ENCODE measurements at places on chromosomes 16 and 17.

DNA sequence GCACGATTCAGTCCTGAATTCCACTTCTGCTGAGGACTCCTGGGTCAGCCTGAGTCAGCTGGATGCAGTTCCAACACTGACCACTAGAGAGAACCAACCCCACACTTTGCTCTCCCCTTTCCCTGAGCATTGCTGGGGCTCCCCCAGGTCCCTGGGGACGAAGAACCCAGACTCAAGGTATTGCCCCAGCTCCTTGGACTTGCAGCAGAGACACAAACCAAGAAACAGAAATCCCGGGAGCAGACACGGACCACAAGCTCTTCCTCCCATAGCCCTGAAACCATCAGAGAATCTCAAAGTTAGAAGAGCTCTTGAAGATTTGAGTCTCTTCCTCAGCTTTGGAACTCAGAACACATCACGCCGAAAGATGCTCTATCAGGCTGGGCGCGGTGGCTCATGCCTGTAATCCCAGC lies 678 bp upstream of the GH1 start:
- peak; percentile 65 for DNase-seq

DNA sequence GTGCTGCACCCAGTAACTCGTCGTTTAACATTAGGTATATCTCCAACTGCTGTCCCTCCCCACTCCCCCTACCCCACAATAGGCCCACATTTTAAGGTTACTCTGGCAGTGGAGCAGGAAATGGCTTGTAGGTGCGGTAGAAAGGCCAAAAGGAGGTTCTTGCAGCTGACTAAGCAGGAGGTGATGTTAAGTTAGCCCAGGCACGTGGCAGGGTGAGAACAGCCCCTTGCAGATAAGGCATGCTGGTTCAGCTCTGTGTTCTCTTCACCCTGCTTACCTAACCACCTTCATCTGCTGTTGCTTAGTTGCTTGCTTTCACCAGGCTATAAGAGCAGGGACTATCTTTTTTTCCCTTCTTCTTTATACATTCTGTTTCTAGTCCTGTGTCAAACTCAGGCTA lies 1082.8 kb upstream of the RBFOX1 start:
- DNase-seq, result no peak

DNA sequence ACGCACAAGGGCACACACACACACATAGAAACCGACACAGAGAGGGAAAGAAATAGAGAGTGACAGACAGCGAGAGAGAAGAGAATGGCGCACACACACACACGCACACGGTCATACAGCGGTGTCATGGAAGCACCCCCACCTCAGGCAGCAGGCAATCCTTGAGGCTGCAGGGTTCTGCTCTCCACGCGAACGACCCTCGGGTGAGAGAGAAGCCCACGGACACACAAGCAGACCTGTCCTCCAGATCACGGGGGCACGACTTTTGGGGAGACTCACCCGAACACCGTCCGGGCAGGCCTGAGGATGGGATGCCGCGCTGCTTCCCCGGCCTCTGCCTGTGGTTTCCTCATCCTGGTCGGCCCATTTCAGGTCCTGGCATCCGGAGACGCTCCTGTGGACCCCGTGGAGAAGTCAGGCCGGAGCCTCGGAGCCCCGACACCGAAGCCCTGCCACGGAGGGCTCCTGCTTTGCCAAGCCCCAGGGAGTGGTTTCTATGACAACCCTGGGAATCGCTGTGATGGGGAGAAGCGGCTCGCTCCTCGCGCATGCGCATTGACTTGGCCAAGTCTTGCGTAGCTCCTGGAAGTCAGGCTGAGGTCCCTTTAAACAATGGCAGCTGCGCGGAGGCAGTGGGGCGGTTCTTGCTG lies 118.2 kb upstream of the KCNJ18 start:
- DNase-seq, result no peak

GRCh38 chr17:62398891-62399290 lies 18.5 kb downstream of the EFCAB3 start:
- DNase-seq, result no peak

DNA sequence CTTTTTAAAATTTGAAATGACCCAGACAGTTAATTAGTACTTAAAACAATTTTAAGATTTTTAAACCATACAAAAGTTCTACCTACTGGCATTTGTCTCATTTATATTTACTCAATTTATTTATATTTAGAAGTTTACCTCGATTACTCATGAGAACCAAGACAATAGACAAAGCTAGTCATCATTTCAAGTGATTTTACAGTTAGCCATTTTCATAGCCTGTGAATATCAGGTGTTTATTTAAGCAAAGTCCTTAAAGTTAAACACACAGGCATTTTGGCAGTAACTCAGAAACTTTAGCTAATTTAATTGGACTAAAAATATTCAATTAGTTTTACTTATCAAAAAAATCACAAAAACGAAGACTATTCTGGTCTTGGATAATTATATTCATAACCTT lies 101.6 kb upstream of the KIF2B start:
- DNase-seq, result no peak

- DNase-seq, result no peak
Measured at GRCh38 chr17:82053130-82053529, 1.4 kb downstream of the GPS1 start.

DNA sequence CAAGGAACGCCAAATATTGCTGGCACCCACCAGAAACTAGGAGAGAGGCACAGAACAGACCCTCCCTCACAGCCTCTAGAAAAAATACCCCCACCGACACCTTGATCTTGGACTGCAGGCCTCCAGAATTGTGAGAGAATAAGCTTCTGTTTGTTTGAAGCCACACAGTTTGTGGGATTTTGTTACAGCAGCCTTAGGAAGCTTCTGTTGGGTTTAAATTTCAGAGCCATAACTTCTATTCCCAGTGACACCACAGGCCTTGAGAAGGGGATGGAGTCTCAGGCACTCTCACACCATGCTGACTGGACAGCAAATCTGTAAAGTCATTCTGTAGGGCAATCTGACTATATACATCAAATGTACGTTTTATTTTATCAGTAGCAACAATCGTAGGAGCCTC lies 38.6 kb downstream of the RNF112 start:
- DNase-seq, result no peak

DNA sequence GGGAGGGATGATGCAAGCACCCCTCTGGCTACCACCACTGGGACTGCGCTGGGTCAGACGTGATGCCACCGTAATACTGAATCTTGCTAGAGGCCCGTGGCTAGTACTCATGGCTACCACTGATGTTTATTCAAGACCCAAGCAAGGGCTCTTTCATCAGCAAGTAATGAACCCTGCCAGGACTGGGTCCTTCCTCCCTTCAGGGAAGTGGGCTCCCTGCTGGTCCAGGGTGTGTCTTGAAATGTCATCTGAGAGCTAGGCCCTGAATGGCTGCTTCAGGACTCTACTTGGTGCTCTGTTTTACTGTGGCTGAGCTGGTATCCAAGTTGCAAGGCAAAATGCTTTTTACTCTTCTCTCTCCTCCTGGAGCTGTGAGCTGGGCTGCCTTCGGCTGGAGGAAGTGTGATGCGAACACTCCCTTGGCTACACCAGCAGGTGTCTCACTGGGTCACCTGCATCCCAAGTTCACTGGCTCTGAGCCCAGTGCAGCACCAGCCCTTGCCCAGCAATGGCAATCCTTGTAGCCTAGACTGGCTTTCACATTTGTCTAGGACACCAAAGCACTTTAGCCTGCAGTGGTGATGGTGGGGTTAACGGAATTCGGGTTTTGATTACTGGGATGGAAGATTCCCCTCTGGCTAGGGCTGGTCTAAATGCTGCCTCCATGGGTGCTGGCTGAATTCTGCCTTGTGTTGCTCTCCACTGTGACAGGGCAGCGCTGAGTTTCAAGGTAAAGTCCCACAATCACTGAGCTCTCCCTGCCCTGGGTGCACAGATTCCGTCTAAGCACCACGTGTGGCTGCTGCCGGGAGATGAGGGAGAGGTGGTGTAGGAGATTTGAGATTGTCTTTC lies 98.6 kb downstream of the USP22 start:
- DNase-seq, result no peak

- DNase-seq, result no peak
Measured at GRCh38 chr16:48574140-48574539, 35.8 kb downstream of the N4BP1 start.

DNA sequence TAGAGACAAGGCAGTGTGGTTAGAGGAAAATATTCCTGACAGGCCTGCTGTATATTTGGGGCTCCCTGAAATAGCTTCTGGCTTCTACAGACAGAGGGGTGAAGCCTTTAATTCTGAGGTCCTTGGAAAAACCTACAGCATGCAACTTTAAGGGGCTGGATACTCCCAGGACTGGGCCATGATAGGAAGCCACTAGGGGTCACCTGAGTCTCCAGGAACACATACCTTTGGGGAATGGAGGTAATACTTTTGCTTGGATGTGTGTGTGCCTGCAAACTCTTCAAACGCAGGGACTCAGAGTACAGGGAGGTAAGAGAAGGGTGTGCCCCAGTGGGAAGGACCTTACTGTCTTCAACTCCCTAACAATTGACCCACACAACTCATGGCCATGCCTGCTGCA lies 4.1 kb downstream of the ASIC2 start:
- no peak for DNase-seq

- no peak for DNase-seq
Measured at GRCh38 chr16:3950343-3951193, 70.1 kb upstream of the CREBBP start.

DNA sequence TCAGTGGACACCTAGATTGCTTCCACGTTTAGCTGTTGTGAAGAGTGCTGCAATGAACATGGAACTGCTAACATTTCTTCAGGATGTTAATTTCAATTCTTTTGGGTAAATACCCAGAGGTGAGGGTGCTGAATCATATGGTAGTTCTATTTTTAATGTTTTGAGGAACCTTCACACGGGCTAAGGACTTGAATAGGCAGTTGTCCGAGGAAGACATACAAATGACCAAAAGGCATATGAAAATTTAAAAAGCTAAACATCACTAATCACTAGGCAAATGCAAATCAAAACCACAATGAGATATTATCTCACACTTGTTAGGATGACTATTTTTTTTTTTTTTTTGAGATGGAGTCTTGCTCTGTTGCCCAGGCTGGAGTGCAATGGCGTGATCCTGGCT lies 173.3 kb downstream of the PRKCB start:
- no peak for DNase-seq

- no peak for DNase-seq
Measured at GRCh38 chr16:73151941-73152340, 104.0 kb upstream of the ZFHX3 start.

DNA sequence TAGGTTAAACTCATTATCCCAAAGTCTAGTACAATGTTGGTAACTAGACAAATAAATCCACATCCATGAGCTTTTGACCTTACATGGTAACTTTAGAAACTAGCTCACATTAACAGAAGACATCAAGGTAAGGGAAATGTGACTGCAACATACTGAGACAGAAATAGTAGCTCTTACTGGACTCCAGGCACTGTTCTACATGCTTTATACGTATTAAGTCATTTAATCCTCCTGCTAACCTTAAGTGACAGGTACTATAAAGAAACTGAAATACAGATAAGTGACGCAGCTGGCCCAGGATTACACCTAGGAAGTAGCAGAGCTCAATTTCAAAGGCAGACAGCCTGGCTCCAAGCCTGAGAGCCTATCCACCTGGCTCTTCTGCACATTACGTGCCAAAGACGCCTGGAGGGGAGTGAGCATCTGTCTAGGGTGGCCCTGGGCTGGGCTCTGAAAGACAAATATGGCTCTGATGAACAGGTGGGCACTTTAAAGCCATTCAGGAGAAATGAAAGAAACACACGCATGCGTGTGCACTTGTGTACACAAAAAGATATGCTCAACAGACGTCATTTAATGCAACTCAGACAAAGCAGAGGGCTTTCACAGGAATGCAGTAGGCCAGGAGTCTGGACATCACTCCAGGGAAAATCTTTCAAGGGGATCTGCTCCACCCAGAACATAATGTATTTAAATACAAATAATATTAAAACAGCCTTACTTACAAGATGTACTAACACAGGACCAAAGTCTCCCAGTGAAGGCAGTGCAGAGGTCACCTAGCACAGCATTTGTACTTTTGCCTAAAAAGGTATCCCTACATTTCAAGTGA lies 4.4 kb downstream of the ZC3H7A start:
- no peak for DNase-seq

DNA sequence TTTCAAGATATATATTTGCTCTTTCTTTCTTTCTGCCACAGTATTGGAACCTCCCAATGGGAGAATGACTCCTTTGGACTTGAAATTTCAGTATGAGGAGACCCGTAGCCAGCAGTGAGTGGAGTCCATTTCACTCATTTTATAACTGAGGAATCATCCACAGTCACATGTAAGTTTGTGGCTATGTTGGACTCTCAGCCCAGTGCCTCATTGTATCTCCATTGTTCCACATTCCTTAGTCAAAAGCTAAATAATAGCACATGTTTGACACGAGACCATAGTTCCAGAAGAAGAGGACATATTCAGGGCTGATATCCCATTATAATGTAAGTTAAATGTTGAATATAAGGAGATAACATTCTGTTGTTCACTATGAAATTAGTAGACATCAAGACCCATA lies 12.7 kb upstream of the SPAG9 start:
- no peak for DNase-seq

- no peak for DNase-seq
Measured at GRCh38 chr17:44795421-44795820, 34.7 kb downstream of the GJC1 start.

- no peak for DNase-seq
Measured at GRCh38 chr17:77529328-77529650, 388.5 kb downstream of the SEC14L1 start.

- DNase-seq, result no peak
Measured at GRCh38 chr16:73888840-73889490, 407.6 kb upstream of the PSMD7 start.

- no peak for DNase-seq
Measured at GRCh38 chr16:84540194-84540593, 35.7 kb upstream of the MEAK7 start.

- no peak for DNase-seq
Measured at GRCh38 chr16:22285080-22285479, 12.1 kb upstream of the POLR3E start.

All from activated gamma-delta T cell treated with anti-CD3 and anti-CD28 coated beads, Interleukin-2, amount 50 U/mL, for 16 hours (primary cell).